ENCODE measurements at places on chromosomes 7 and 10.

DNA sequence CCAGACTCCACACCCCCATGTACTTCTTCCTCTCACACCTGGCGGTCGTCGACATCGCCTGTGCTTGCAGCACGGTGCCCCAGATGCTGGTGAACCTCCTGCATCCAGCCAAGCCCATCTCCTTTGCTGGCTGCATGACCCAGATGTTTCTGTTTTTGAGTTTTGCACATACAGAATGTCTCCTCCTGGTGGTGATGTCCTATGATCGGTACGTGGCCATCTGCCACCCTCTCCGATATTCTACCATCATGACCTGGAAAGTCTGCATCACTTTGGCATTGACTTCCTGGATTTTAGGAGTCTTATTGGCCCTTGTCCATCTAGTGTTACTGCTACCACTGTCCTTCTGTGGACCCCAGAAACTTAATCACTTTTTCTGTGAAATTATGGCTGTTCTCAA lies 4.8 kb downstream of the OR2A25 start:
- no peak for DNase-seq

- no peak for DNase-seq
These were observed 223.7 kb downstream of the CXCL12 start for GRCh38 chr10:44161184-44161583.

- DNase-seq: no peak
These were observed 168.2 kb downstream of the DPY19L1 start for GRCh38 chr7:34869057-34869456.

DNA sequence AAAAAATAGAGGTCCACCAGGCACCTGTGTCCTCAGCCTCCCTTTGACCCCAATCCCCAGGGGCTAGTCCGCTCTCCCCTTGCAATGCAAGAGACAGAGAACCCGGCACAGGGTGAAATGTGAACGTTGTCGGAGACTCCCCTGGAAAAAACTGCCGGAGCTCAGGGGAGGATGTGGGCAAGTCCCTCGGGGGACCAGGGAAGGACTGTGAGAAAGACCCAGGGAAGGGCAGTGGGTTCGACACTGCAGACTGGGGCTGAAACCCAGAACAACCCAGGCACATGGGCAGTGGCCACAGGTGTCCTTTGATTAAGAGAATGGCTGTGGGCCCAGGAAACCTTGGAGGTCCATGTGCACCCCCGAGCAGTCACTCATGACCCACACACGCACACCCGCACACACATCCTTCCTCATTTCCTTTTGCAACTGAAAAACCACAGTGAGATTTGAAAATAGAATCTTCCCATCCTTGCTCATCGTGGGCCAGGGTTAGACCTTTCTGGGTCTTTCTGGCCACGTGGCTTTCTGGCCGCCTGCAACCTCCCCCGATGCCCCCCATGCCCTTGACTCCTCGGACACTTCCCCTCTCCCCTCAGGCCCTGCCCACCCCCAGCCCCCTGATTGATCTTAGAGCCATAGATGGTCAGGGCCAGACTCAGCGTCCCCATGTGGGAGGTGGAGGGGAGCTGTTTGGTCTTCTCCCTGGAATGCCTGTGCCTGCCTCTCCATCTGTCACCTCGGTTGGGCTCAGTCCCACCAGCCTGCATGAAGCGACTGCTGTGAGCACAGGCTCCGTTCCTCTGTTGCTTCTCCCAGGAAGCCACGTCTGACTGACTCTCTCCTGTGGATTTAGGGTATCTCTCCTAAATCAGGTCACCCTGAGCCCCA lies 7.9 kb downstream of the LAT2 start:
- no peak for DNase-seq

GRCh38 chr10:125448596-125448995 lies 234.4 kb downstream of the TEX36 start:
- no peak for DNase-seq

DNA sequence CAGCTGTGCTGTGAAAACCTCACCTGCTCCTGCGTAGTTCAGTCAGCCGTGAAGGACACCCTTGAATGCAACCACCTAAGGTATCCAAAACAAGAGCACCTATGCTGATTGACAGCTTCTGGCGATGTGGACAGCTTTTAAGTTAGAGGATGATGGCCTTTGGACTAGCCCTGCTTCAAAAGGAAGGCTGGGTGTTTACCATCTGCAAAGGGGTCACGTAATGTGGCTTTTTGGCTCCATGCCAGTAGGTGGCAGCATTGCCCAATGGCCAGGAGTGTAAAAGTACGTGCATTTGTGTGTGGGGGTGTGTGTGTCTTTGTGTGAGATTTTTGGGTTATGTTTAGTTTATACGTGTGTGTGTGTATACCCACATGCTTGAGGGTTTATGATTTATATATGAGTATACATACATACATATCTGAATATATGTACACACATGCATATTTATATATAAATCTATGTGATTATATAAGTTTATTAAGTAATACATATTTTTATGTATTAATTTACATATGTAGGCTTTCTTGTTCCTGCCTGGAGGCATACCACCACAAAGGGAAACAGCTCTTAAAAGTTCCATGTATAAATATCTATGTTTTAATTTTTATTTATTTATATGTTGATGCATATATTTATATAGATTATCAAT lies 236.3 kb upstream of the ANKRD30A start:
- DNase-seq: no peak

All from HS-27A (cell line).